ENCODE measurements at places on chromosomes 6 and 20.

DNA sequence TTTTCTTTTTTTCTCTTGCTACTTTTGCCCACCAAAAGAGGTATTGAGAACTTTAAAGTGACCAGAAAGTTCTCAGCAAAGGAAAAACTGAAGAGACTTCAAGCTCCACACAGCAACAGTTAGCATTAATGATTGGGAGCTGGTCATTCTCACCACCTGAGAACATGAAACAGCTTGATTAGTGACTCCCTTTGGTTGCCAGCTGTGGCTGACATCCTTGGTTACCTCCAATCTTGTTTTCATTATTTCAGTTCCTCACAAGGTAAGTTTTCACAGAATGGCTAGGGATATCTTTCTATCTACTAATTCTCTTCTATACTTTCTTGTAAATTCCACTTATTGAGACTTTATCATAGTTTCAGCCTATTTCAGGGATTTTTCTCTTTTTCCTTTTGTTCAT is 427.9 kb downstream of the QKI start:
- H3K4me1 ChIP-seq, result no peaks in the 10 kb centered on the region
- no peaks in the 10 kb centered on the region for H3K36me3 ChIP-seq
- H3K27me3 ChIP-seq, result no peaks in the 10 kb centered on the region
- H3K4me3 ChIP-seq, result no peak overlapping the region

- no peak overlapping the region for H3K27ac ChIP-seq
- no peak overlapping the region for H3K4me3 ChIP-seq
- DNase-seq, result no peak
- no peaks in the 10 kb centered on the region for H3K4me1 ChIP-seq
- peaks cover 6% of the 10 kb centered on the region for H3K27me3 ChIP-seq
These were observed 41.9 kb upstream of the LRRC1 start for GRCh38 chr6:53752856-53753255.

DNA sequence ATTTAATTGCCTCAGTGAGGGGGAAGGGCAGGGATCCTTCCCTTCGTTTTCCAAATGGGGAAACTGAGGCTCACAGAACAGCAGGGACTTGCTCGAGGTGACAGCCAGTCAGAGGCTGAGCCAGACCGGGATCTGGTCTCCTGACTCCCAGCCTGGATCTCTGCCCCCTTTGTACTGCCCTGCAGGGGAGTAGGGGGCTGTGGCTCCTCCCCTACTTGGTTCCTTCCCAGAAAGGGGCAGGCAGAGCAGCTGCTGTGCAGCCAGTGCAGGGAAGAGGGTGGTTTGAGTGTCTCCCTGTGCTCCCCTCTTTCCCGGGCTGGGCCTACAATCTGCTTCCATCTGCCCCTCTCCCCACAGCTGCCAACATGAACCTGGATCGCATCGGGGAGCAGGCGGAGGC is 37.6 kb downstream of the UQCC2 start:
- no peak overlapping the region for H3K27ac ChIP-seq
- no peak for DNase-seq
- H3K4me1 ChIP-seq, result peaks cover 3% of the 10 kb centered on the region
- no peaks in the 10 kb centered on the region for H3K27me3 ChIP-seq
- peaks cover 62% of the 10 kb centered on the region for H3K36me3 ChIP-seq

DNA sequence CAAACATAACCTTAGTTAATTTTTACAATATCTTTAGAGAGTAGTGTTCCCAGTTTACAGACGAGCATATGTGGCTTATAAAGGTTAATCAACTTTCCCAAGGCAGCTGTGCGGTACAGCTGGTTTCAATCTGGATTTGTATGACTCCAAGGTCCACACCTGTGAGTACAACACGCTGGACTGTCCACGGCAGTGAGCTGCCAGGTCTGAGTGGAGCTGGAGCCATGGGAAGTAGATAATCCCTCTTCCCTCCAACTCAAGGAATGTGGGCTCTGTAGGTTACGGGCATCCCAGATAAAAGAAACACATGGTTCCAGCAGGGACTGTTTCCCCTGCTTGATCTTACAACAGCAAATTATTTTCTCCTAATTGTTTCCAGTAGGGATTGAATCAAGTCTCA is 102.2 kb downstream of the SOD2 start:
- H3K27me3 ChIP-seq, result peaks cover 6% of the 10 kb centered on the region
- no peaks in the 10 kb centered on the region for H3K36me3 ChIP-seq
- DNase-seq, result no peak
- no peak overlapping the region for H3K4me3 ChIP-seq
- H3K27ac ChIP-seq, result no peak overlapping the region

- peaks cover 11% of the 10 kb centered on the region for H3K27me3 ChIP-seq
- no peak for DNase-seq
- no peak overlapping the region for H3K4me3 ChIP-seq
- H3K4me1 ChIP-seq, result no peaks in the 10 kb centered on the region
- H3K36me3 ChIP-seq, result no peaks in the 10 kb centered on the region
These were observed 159.9 kb upstream of the TOP1 start for GRCh38 chr20:40868551-40869217.

GRCh38 chr6:108738684-108739416 is 109.4 kb upstream of the ARMC2 start:
- DNase-seq, result no peak
- H3K27ac ChIP-seq, result no peak overlapping the region
- no peaks in the 10 kb centered on the region for H3K36me3 ChIP-seq
- peaks cover 43% of the 10 kb centered on the region for H3K27me3 ChIP-seq

DNA sequence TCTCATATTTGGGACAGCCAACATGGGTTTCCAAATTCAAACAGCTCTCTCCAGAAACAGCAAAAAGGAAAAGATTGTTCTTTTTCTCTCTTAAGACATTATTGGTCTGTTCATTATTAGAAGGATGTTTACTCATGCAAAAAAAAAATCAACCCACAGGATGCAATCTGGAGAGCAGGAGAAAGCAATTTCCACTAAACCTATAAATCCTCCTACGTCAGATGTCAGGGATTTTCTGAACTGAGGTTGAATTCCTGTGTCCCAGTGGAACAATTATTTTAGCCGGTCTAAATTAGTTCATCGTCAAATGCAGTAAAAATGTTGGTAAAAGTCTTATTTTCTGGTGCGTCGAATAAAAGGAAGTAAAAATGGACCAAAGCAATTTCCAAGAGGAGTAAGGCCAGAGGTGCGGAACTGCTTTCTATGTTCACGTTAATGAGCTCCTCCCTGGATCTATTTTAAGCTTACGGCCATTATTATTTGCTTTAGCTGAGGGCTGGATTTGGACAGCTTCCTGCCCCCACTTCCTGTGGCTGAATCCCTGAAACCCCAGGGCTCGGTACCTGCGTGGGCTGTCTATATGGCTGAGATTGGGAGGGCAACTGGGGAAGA is at the start of gene GABRR1:
TSS of gene GABRR1 (minus strand) at position 60 of the 612 bp plus-strand sequence. CDS start at position 24, 36 bp downstream.
- no peak within 1 kb of the TSS for H3K27ac ChIP-seq
- H3K4me3 ChIP-seq, result no peak within 1 kb of the TSS
- H3K27me3 ChIP-seq, result peaks cover 14% of the 10 kb centered on the region

DNA sequence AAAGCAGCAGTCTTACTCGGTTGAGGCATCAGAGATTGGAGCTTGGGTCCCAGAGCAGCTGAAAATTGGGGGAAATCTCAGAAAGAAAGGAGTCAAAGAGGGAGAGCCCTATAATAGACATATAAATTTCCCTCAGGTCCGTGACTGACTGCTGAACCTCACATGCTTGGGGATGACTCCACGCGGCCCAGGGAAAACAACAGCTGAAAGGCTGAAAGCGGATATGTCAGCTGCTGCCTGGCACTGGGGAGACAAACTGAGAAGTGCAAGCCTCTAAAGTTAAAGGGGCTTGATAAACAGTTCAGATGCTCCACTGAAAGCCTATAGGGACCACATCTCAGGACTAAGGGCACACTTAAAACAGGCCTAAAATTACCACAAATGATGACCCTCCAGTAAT is 255.9 kb upstream of the RIN2 start:
- no peak for DNase-seq

GRCh38 chr20:5657190-5657875 is 92.9 kb upstream of the SHLD1 start:
- no peak overlapping the region for H3K4me3 ChIP-seq
- no peak for DNase-seq
- H3K4me1 ChIP-seq, result peaks cover 23% of the 10 kb centered on the region
- H3K36me3 ChIP-seq, result no peaks in the 10 kb centered on the region
- H3K27me3 ChIP-seq, result no peaks in the 10 kb centered on the region

DNA sequence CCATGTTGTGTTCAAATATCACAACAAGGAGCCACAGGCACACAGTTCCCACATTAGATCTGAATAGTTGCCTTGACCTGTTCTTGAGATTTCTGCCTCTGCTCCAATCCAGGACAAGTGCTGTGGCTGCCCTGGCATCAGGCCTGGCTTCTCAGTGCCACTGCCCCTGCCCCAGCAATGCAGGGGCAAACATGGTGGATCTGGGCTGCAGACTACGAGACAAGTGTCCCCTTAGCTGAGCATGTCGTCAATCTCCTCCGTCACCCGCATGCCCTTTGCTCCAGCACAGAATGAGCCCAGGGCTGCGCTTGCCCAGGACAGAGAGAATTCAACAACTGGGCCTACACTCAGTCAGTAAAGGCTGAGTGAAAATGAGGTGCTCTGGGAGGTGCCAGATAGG is 201.6 kb downstream of the SYNDIG1 start:
- no peaks in the 10 kb centered on the region for H3K27me3 ChIP-seq
- H3K36me3 ChIP-seq, result no peaks in the 10 kb centered on the region
- no peaks in the 10 kb centered on the region for H3K4me1 ChIP-seq
- no peak overlapping the region for H3K4me3 ChIP-seq
- no peak overlapping the region for H3K27ac ChIP-seq

DNA sequence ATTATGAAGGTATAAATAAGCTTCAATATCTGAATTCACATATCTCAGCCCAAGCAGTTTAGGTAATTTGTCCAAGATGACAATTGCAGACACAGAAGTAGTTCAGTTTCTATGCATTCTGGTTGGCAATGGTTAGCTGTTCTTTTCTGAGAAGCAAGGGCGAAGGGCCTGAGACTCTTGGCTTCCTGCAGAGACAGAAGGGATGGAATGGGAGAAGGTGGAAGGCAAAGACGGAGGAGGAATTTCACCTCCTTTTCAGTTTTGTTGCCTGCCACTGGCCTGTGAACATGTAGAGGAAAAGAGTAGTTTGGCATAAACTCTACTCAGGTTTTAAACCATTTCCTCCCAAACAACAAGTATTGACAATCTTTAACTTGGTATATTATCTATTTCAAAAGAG is 180.7 kb upstream of the HS3ST5 start:
- H3K36me3 ChIP-seq, result no peaks in the 10 kb centered on the region
- DNase-seq, result no peak
- no peaks in the 10 kb centered on the region for H3K27me3 ChIP-seq
- no peaks in the 10 kb centered on the region for H3K4me1 ChIP-seq
- no peak overlapping the region for H3K27ac ChIP-seq

- H3K27me3 ChIP-seq, result peaks cover 68% of the 10 kb centered on the region
- no peaks in the 10 kb centered on the region for H3K36me3 ChIP-seq
- H3K27ac ChIP-seq, result no peak overlapping the region
- H3K4me1 ChIP-seq, result peaks cover 16% of the 10 kb centered on the region
These were observed 8.7 kb upstream of the HLA-E start for GRCh38 chr6:30480536-30481156.

DNA sequence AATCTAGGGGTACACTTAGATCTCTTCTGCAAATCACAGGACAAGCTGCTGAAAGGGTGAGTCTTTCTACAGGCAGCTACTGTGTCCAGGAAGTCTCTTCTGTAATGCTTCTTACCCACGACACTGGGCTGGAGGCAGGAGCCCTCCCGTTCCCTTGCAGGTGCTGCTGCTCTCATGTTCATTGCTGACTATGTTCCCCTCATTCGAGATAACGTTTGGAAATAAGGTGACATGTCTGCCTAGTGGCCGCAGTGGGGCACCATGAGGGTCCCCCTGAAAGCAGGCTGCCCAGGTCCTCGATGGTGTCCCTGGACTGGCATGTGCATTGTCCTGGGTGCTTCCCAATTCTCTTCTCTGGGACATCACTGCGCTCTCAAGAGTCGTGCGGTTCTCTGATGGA is 74.7 kb downstream of the SYNJ2 start:
- DNase-seq, result no peak
- peaks cover 3% of the 10 kb centered on the region for H3K36me3 ChIP-seq
- H3K27me3 ChIP-seq, result no peaks in the 10 kb centered on the region
- H3K4me1 ChIP-seq, result peaks cover 24% of the 10 kb centered on the region
- no peak overlapping the region for H3K27ac ChIP-seq

DNA sequence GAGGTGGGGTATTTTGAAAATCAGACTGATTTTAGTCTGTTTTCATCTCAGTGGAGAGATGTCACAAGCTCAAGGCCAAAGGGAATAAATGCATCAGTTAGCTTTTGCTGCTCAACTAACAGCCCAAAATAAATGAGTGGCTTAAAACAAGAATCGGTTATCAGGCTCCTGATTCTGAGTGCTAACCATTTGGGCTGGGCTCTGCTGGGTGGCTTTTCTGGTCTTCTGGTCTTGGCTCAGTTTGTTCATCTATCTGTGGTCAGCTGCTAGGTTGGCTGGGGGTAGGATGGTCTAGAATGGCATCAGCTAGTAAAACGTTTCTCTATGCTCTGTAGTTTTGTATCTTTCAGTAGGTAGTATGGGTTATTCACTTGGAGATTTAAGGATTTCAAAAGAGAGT is 357.5 kb upstream of the JAG1 start:
- H3K36me3 ChIP-seq, result no peaks in the 10 kb centered on the region
- H3K4me1 ChIP-seq, result no peaks in the 10 kb centered on the region
- H3K27me3 ChIP-seq, result no peaks in the 10 kb centered on the region
- no peak for DNase-seq

DNA sequence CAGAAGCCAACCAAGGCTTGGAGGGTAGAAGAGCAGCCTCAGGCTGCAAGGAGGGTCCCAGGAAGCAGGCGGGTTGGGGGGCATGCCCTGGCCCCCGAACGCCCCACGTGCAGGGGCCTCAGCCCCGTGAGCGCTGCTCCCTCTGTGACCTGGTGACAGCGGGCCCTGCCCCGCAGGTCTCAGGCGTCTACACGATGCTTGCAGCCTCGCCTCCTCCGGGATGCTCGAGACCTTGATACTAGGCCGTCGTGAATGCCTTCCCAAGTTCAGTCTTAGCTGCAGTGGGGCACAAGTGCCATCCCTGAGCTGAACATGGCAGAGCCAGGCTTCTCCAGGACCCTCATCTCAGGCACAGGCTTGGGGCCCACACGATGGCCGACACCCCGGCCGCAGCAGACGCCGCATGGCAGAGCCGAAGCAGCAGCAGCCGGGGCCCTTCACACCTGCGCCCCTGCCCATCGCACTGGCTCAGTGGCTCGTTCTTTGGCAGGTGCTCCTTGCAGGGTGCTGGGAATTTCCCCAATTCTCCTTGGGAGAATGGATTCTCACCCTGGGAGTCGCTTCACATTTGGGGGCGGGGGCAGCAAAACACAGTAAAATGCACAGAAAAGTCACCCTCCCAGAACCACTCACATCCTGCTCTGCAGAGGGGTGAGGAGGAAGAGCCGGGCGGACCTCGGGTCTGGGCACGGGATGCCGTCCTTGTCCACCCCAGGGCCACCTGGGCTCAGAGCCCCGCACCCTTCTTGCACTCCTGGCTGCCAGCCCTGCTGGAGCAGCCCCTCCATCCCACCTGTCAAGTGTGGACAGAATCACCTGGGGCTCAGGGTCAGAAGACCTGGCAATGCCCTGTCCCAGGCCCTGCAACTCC is 161.8 kb downstream of the DLL1 start:
- no peak overlapping the region for H3K27ac ChIP-seq
- H3K4me3 ChIP-seq, result no peak overlapping the region
- no peaks in the 10 kb centered on the region for H3K4me1 ChIP-seq
- no peaks in the 10 kb centered on the region for H3K36me3 ChIP-seq
- H3K27me3 ChIP-seq, result peaks cover 3% of the 10 kb centered on the region
- no peak for DNase-seq

Measured in activated T-helper 2 cell treated with anti-CD3 and anti-CD28 coated beads, Interferon-gamma antibody, Interleukin-2, Interleukin-4, amounts not matched to agents 10 μg/mL and 5 μg/mL and 100 μg/mL, durations not matched to agents 14 hours and 24 hours and 36 hours (primary cell).